ENCODE measurements at places on chromosomes 11 and 22. TPM values are rescaled to one million over a fixed set of nuclear protein-coding genes. Genes with fewer than 3 reads are reported as not detected.

The NR1H3 gene
- 5.2 TPM for total RNA-seq

- DNase-seq, result no peak
These were observed 390.6 kb downstream of the AASDHPPT start for GRCh38 chr11:106468086-106468485.

- no peak for DNase-seq
These were observed 347 bp downstream of the MN1 start for GRCh38 chr22:27801202-27801615.

The TNNI2 gene
- 0.38 TPM for total RNA-seq

The SCGB1D4 gene
- total RNA-seq, result not detected

GRCh38 chr11:134223836-134224709 lies at the start of the genes NCAPD3 and VPS26B:
NCAPD3 (minus strand) TSS chr11:134223967; CDS start chr11:134223926, 41 bp downstream.
VPS26B (plus strand) TSS chr11:134224671; CDS start chr11:134225123, 452 bp downstream.
- DNase-seq, result peak; percentile 77

DNA sequence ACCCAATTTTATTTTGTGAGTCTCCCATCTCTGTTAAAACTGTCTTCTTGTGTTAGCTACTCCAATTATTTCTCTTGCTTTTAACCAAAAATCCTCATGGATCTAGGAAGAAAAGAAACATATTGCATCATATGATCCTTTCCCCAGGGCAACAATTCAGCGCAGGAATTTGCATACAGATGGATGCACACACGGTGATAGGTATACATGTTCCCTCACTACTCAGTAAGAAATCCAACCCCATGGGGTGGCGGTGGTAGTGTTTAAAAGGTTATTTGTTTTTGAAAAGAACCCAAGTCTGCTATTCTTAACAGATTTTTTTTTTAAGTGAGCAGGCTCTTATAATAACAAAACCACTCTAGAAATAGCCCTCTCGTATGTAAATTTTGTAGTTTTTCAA lies 4.2 kb upstream of the SYN3 start:
- no peak for DNase-seq

GRCh38 chr22:38034278-38034882 lies 22.8 kb upstream of the PICK1 start:
- peak; percentile 15 for DNase-seq

The KRTAP5-11 gene
- not detected for total RNA-seq

- no peak for DNase-seq
These were observed 21.2 kb downstream of the UPB1 start for GRCh38 chr22:24516301-24516737.

DNA sequence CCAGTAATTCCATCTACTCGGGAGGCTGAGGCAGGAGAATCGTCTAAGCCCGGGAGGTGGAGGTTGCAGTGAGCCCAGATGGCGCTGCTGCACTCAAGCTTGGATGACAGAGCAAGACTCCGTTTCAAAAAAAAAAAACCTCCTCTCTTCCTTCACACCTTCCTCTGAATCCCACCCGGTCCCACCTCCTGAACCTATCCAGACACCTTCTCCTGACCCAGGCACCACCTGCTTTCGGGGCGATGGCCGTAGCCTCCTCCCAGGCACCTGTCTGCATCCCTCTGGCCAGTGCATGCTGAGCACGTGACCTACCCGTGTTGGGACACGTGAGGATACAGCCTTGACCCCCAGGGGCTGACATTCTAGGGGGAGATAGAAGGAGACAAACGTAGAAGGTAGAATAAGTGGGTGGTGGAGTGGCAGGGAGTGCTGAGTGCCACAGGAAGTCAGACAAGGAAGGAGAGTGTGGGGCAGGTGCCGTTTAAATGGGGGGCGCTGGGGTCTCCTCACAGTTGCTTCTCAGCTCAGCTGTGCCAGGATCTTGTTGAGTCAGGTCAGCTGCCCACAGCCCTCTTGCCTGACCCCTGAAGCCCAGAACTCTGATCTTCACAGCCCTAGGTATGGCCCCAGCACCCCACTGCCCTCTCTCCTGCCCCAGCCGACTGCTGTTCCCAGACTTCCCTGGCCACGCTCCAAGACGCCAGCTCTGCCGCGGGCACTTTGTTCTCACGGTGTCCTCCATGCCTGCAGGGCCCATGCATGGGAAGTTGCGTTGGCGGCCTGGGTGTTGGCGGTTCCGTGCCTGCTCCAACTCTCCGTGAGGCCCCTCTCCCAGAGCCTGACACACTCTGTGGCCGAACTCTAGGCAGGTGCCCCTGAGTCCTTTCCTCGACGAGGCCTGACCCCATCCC lies 1.2 kb upstream of the MIOX start:
- no peak for DNase-seq

GRCh38 chr11:13101644-13102512 lies 92.8 kb downstream of the RASSF10 start:
- DNase-seq, result no peak
